ENCODE measurements at places on chromosomes 6 and 20.

GRCh38 chr6:105935416-105935815 lies 150.7 kb upstream of the PRDM1 start:
- no peak for DNase-seq

DNA sequence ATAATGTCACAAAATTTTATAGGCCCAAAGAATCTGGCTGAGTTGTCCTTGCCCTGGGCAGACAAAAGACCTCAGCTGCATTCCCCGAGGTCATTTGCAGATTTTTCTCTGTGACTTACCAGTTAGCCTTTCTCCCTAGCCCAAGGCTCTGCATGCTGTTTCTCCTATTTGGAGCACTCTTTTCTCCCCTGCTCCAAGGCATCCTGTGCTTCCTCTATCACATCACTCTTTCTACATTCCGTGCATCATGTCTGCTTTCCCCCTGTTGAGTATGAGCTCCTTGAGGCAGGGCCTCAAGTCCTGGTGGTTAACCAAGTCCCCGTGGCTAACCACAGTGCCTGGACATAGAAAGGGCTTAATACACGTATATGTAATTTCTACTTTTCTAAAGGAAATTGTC lies 593 bp upstream of the GSTA3 start:
- DNase-seq: no peak

GRCh38 chr20:37687478-37687805 lies 6.4 kb upstream of the CTNNBL1 start:
- DNase-seq: no peak

DNA sequence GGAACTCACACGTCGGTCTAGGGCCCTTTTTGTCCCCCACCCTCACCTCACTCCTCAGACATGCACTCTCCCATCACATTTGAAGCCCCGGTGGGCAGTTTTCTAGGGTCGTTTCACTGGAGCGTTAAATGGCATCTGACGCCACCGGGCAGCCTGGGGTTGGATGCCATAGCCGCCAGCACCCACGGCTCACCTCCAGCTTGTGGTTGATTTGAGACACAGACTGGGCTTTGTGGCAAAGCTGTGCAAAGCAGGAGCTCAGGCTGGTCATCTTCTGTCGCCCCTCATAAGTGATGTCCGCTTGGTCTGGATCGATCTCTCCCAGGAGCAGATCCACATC lies 530 bp downstream of the GOPC start:
- DNase-seq: no peak

- DNase-seq: peak; percentile 19
Observed at GRCh38 chr6:155327326-155328073, 13.2 kb upstream of the TFB1M start.

DNA sequence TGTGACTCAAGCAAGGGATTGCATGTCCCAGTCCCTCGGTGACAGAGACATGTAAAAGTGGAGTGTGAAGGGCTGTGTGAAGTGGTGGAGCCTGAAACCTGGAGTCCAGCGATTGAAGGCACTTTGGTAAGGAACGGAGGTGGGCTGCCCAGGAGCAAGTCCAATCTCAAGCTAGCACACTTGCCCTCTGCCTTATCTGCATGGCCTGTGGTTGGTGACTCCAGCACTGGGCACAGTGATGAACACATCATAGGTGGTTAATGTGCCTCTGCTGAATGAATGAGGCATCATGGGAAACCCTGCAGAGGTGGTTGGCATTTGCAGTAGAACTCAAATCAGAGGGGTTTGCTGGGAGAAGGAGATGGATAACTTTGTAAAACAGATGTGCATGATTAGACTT lies 14.9 kb upstream of the ULBP3 start:
- no peak for DNase-seq

DNA sequence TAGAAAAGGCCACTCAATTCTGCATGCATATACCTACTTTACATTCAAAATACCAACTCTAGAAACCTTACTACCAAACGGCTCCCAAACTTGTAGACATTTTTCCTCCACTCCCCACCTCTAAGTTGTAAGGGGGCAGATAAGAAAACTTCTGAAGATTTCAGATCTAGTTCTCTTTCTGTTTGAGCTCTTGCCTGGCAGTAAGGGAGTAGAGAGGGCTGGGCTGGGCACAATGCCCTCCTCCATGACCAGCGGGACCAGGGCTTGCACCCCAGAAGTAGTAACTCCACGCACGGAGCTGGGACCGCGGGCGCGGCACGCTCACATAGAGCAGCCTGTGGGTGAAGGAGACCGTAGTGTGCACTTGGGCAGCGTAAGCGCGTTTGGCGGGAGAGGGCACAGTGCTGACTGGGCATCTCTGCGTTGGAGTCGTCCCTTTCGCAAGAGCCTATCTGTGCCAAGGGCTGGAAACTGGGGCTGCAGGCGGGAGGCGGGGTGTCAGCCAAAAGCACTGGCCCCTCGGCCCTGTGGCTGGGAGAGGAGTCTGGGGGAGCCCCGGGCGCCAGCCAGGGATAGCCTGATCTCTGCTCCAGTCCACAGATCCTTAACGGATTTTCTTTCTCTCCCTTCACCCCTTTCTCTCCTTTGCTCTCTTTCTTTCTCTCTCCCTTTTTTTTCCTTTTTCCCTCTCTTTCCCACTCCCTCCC lies 32.4 kb downstream of the PHACTR1 start:
- DNase-seq: no peak

DNA sequence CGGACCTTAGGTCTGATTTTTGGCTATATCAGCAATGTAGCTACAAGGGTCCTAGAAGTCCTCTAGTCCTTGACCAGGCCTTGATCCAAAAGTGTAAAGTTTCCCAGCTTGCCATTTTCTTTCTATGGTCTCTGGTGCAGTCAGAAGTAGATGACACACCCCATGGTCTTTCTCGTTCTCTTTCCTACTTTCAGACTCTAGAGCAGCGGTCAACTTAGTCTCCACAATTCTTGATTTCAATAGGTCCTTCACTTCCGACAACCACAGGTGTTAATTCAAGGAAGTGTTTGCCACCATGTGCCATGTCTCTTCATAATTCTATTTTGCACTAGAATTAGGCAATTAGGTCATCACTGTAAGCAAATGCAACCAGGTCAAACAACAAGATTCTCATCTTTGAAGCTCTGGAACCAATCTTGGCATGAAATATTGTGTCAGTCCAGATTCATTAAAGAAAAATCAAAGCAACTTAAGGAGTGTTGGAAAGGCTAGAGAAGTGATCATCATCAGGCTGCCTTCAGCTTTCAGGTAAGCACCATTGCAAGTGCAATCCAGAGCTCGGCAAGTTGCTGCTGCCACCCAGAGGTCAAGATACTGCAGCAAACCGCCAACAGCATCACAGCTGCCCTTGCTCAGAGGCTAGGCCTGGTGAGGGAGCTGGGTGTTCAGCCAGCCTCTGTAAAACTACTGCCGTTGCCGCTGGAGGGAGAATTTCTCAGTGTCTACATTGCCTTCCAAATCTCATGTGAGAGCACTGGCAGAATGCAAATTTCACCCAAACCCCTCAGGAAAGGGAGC lies 5.6 kb upstream of the SYNE1 start:
- peak; percentile 13 for DNase-seq

GRCh38 chr6:36623547-36624459 lies 29.6 kb downstream of the SRSF3 start:
- DNase-seq: peak; percentile 63

DNA sequence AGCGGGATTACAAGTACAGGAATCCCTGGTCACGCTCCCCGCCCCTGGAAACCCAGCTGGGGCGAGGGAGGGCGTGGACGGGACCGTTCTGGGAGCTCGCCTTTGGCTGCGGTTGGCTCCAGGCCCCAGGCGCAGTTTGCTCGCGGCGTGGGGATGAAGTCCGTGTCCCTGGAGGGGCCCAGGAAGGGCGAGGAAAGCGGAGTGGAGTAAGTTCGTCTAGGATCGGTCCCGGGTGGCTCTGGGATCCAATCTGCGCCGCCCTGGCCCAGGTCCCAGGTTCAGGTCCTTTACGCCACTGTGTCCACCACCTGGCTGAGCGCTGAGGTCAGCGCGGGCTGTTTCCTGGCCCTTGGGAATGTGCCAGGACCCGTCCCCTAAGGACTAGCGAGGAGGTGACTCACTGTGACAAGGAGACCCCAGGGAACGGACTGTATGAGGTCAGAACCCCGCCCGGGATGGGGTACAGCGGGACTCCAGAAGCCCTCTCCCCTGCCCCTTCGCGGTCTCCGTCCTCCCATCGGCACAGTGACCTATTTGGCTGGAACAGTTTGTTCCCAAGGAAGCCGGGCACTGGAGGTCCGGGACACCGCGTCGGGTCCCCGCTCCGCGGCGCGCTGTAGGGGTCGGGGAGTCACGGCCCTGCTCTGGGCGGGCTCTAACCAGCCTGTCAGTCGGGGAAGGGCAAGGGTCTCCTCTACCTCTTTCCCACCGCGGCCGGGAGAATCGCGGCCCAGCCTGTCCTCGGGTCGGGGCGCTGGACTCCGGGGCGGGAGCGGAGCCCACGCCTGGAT lies 724 bp downstream of the CDKN1A start:
- peak; percentile 22 for DNase-seq

DNA sequence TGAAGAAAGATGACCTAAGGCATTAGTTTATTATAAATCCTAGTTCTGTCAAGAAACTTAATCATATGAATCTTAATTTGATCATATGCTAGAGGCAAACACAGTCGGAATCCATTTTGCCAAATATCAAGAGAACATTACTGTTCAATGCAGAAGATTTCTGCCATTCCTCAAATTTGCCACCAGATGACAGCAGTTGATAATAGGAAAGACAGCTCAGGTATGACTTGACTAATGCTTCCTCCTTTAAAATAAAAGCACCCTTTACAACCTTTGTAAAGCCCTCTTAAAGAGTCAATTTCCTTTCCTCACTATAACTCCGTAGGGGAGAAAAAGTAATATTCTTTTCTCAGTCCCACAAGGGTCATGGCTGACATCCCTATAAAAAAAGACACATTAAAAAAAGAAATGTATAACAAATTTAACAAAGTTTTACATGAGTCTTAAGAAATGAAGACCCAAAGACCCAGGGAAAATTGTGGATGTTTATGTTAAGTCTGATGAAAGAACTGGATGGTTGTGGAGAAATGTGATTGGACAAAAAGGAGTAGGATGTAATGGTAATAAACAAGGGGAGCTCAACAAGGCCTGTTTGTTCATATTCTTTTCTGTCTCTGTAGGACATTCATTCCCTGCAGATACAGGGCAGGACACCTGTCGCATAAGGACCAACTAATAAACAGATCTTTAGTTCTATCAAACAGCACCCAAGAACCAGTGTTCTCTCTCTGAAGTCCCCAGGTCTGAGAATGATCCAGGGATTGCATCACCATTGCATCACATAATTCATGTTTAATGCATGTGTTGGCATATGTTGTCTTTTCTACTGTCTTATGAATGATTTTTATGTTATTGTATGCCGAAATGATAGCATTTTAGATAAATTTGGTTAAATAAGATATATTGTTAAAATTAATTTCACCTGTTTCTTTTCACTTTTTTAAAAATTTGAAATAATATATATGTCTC lies 23.0 kb upstream of the IL17A start:
- DNase-seq: peak; percentile 6

- no peak for DNase-seq
Observed at GRCh38 chr6:82875573-82876185, 190.0 kb downstream of the UBE3D start.

DNA sequence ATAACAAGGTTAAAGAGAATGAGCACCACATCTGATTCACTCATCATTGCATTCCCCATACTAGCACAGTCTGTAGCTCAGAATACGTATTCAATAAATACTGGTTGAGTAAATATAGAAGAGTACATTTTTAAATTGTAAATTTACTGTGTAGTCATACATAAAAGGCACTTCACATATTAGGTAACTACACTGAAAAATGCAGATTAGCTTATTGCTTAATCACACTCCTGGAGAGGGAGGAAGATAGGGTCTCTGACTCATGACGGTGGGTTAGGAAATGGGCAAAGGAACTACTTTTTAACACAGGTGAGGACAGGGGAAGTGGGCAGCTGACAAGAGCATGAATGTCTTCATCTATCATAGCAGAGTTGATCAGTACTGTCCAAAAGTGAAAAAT lies 133.2 kb downstream of the TBC1D32 start:
- no peak for DNase-seq

GRCh38 chr20:41476013-41476441 lies 109.4 kb upstream of the EMILIN3 start:
- DNase-seq: peak; percentile 80

DNA sequence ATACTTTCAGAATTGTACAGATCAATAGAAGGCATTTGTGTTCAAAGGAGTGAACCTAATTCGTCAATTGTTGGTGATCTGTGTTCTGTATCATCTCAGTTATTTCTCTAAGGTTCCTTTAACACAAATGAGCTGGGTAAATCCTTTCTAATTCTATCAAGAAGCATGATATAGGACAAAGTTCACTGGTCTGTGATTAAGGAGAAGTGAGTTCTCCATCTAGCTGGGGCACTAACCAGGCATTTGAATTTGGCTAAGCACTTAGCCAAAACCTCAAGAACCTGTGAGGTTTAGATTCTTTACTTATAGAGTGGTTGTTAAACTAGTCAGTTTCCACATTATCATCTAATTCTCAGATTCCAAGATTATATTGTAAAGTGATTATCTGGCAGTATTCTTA lies 50.3 kb downstream of the DOP1A start:
- no peak for DNase-seq

DNA sequence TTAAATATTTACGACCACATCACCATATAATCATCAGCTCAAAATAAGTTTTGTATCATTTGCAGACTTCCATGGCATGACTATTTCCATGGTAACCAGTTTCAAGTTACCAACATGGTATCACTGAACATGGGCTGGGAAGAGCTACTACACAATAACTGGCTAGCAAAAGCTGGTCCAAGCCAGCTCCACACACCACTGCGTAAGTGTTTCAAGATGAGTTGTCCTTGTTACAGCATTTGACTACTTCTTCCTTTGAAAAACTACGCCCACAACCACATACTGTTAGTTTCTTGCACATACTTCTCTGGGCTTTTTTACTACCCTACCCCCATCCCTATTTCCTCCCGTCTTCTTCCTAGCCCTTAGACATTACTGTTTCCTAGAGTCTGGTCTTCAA lies 8.5 kb downstream of the CD164 start:
- DNase-seq: no peak

DNA sequence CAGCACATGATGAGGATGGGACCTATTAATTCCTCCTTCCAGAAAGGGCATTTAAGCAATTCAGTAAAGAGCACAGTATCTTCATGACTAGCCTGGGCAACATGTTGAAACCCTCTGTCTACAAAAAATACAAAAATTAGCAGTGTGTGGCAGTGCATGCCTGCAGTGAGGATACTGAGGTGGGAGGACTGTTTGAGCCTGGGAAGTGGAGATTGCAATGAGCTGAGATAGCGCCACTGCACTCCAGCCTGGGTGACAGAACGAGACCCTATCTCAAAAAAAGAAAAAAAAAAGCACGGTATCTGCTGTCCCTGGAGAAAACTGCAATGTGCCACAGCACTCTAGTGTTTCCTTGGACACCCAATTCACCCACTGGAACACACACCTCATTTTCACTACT lies 18.4 kb downstream of the SAMD3 start:
- DNase-seq: no peak

GRCh38 chr20:40160097-40160550 lies 528.9 kb downstream of the MAFB start:
- peak; percentile 42 for DNase-seq

GRCh38 chr6:100176311-100176950 lies 182.4 kb upstream of the MCHR2 start:
- peak; percentile 5 for DNase-seq

GRCh38 chr6:166849749-166850183 lies 106.6 kb downstream of the RNASET2 start:
- no peak for DNase-seq

All from SHP77 (cell line).